ENCODE measurements at places on chromosomes 11 and 22.

DNA sequence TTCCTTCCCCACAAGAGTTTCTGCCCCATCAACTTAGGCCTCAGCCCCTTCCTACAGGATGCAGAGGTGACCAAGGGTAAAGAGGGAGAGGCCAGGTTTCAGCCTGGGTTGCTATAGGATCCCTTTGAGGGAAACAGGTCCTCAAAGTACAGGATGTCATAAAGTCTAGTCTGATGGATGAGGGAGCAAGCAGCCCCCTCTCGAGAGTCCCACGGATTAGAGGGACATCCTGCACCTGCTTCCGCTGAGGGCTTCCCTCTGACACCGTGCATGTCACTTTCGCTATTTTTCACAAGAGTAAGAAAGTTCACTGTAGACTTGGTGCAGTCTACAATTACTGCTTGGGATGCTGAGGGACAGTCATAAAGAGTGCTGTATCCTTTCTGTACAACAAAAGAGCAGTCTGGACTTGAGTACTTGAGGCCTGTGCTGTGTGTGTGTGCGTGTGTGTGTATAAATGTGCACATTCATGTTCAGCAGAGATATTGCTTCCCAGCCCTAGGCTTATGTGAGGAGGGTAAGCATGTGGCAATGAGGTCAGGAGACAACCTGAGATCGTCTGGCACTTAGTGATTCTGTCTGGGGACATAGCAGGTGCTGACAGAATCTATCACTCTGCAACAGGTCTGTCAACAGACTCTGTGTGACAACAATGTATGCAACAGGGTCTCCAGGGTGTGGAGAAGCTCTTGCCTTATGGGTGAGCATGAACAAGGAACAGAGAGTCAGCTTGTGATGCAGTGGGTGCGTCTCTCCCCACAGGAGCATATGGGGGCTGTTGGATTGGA, 18.0 kb upstream of the CHST1 start:
- DNase-seq: no peak

DNA sequence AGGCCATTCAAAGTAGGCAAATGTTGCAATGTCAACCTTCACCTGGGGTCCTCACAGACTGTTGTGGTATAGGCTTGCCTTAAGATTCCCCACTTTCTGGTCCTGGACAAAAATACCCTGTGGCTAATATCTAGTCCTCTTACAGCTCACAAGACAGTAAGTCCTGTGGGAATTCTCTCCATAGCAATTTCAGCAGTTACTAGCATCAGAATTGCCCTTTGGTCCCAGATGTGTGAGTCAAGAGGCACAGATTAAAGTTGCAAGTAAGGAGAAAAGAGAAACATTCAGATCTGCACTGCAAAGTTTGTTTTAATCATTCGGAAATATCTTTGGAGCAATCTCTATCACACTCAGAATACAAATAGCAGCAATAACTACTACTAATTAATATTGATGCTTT, 420.2 kb downstream of the NTM start:
- no peak for DNase-seq

GRCh38 chr11:97739932-97740800, 1280.6 kb upstream of the CNTN5 start:
- DNase-seq: no peak

GRCh38 chr11:79794484-79795393, 353.9 kb upstream of the TENM4 start:
- no peak for DNase-seq

- no peak for DNase-seq
Observed at GRCh38 chr22:22856885-22857606, 30.6 kb upstream of the IGLL5 start.

DNA sequence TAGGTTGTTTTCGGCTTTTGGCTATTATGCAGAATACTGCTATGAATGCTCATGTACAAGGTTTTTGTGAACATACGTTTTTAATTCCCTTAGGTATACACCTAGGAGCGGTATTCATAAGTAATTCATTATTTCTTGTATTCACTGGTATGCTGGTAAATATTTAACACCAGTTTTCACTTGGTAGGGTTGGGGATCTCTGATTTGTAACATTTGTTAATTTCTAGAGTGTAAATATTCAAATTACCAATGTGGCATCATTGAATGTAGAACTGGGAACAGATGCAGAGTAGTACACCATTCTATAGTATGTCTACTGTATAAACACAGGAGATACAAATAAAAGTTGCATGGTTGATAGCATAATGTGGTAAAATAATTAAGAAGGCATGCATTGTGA, 16.3 kb downstream of the GVQW3 start:
- no peak for DNase-seq

- DNase-seq: no peak
Observed at GRCh38 chr22:50176850-50177536, 6.5 kb downstream of the PANX2 start.

DNA sequence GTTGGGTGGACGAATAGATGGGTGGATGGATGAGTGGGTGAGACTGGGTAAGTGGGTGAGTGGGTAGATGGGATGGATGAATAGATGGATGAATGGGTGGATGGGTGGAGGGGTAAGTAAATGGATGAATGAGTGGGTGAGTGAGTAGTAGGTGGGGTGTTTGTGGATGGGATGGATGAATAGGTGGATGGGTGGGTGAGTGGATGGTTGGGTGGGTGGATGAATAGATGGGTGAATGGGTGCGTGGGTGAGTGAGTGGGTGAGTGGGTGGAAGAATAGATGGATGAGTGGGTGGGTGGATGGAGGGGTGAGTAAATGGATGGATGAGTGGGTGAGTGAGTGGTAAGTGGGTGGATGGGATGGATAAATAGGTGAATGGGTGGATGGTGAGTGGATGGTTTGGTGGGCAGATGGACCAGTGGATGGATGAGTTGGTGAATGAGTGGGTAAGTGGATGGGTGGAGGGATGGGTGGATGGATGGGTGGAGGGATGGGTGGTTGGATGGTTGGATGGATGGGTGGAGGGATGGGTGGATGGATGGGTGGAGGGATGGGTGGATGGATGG, 12.6 kb downstream of the IGF2 start:
- no peak for DNase-seq

DNA sequence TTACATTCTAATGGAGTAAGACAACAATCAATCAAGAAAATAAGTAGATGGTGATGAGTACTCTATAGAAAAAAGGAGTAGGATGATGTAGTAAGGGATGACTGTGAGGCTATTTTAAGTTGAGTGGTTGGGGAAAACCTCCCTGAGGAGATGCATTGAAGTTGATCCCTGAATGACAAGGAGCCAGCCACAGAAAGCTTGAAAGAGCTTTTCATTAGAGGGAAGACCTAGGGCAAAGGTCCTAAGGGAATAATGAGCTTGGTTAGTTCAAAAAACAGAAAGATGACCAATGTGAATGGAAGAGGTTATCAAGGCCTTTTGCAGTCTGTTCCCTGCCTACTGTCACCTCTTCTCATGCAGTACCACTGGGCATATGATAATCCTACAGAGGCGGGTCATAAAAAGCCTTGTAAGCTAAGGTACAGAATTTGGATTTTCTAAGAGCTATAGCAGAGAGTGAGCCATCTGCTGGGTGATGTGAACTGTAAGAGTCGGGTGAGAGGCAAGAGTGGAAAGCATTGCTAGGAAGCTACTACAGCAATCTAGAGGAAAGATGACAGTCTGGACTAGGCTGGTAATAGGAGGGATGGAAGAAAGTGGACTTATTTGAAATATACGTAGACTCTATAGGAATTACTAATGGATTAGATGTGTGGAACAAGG, 3.1 kb downstream of the PPP2R1B start:
- DNase-seq: no peak

- DNase-seq: no peak
Observed at GRCh38 chr11:100927579-100927978, 202.0 kb downstream of the PGR start.
